T follicular helper cell (primary cell): ENCODE measurements at places on chromosomes 13 and 19.

- DNase-seq: no peak
Observed at GRCh38 chr19:11019824-11020223, 59.0 kb downstream of the SMARCA4 start.

GRCh38 chr13:55359067-55359466 lies 1781.7 kb upstream of the PRR20A start:
- DNase-seq: no peak

GRCh38 chr13:97569841-97570240 lies 135.9 kb downstream of the RAP2A start:
- DNase-seq: no peak

DNA sequence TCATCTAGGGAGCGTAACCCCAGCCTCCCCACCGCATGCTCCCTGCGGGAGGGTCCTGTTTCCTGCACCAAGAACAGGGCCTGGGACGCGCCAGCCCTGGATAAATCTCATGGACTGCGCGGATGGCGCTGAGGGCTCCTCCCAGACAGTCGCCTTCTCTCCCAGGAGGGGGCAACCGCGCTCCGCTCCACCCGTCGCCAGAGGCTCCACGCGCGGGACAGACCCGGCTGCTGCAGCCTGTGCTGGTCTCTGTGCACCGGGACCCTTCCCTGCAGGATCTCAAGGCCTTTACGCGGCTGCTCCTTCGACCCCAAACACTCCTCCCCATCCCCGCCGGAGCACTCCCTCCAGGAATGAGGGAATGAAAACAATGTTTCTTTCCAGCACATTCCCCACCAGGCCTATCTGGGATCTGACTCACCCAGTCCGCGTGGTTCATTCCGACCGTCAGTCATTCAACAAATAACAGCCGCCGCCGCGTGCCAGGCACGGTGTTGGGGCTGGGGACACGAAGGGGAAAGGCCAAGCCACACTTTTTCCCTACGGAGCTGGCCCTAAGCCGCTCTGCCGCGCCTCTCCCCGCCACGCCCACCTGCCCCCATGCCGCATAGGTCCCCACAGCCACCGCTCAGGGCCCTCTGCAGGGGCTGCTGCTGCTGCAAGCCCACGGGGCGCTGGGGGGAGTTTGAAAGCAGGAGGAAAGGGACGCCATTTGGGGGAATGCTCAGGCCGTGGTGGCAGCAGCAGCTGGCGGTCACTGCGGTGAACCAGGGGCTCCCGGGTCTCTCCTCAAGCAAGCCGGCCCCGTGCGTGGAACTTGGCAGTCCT lies 6.0 kb downstream of the PNMA8B start:
- no peak for DNase-seq

DNA sequence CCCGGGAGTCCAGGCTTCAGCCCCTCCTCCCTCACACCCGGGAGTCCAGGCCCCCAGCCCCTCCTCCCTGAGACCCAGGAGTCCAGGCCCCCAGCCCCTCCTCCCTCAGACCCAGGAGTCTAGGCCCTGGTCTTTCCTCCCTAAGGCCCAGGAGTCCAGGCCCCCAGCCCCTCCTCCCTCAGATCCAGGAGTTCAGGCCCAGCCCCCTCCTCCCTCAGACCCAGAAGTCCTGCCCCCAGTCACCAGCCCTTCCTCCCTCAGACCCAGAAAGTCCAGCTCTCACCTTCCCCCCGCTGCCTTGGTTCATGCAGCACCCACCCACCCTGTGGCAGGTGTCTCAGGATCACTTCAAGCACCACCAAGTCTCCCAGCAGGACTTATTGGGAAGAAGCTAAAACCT lies 14.1 kb downstream of the CYTH2 start:
- DNase-seq: no peak

DNA sequence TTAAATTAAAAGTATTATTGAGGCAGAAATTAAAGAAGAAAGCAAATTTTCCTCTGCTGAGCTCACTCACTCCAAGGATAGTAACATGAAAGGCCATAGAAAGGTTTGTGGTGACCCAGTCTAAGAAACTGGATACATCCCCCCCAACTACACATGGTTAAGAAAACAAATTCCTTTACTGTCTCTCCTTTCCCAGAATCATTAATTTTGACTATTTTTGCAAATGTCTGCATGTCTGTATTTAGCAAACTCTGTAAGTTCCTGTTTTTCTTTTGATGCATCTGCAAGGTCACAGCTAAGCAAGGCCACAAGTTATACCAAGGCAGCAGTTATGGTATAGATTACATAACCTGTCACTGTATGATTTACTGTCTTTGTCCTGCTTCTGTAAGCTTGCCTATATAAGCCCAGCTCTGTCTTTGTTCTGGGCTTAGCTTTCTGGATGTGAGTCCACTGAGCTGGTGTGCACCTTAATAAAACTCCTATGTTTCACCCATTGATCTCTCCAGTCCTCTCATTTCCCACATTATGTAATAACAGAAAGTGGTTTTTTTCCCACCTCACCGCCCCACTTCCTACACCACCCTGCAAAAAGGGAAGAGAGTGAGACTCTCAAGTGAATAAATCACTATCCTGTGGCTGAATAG lies 8.5 kb upstream of the ZNF83 start:
- no peak for DNase-seq

DNA sequence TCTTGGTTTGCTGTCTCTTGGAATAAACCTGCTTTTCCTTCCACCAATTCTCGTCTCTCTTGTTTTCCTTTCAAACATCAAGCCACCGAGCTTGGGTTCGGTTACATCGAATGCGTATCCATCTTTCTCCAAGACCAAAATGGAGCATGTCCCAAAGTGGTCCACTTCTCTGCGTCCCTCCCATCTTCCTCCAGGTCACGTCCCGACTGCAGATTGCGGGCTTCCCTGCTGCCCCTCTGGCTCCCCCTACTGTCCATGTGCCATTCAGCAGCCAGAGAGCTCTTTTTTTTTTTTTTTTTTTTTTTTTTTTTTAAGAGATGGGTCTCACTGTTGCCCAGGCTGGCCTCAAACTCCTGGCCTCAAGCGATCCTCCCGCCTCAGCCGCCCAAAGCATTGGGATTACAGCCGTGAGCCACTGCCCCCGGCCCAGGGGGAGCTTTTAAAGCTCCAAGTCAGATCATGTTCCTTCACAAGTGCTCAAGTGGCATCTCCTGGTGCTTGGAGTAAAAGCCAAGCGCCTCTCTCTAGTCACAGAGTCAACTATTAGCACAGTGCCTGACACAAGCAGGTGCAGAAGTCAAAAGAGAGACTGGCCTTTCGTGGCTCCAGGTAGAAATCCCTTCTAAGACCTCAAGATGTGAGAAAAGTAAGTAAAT lies 10.0 kb downstream of the COL5A3 start:
- peak; percentile 48 for DNase-seq
